ENCODE measurements at places on chromosomes 6 and 20.

GRCh38 chr6:14474816-14475215 is 357.2 kb downstream of the CD83 start:
- DNase-seq = no peak

- DNase-seq = no peak
Observed at GRCh38 chr6:14354919-14355572, 237.5 kb downstream of the CD83 start.

GRCh38 chr6:88662163-88662580 is 301.2 kb downstream of the RNGTT start:
- DNase-seq = no peak

DNA sequence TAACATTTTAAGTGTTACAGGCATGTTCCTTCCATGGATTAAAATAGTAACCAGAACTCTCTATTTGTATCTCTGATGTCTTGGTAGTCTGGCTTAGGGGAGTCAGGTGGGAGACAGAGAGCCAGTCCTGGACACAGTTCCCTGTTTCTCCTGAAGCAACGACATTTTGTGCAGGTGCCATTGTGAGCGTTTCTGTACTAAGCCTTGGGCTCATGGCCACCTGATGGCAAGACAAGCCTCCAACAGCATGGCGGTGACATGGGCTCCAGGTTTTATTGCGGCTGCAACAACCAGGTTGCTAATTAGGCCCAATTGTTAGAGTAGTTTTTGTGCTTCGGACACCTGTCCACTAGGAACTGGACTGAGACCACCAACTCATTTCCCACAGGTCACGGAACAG is 105.3 kb downstream of the PRDM13 start:
- DNase-seq = no peak

- DNase-seq = no peak
Observed at GRCh38 chr20:44523746-44524145, 1.9 kb upstream of the SERINC3 start.

DNA sequence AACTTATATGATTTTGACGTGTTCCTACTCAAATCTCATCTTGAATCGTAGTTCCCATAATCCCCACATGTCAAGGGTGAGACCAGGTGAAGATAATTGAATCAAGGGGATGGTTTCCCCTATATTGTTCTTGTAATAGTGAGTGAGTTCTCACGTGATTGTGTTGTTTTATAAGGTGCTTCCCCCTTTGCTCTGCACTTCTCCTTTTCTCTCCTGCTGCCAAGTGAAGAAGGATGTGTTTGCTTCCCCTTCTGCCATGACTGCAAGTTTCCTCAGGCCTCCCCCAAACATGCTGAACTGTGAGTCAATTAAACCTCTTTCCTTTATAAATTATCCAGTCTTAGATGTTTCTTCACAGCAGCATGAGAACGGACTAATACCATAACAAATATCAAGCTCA is 83.2 kb downstream of the MANEA start:
- no peak for DNase-seq
